Heart left ventricle (tissue), 16 donors: ENCODE measurements at places on chromosomes 13 and 19. TPM values are rescaled to one million over a fixed set of nuclear protein-coding genes. Genes with fewer than 3 reads are reported as not detected.

DNA sequence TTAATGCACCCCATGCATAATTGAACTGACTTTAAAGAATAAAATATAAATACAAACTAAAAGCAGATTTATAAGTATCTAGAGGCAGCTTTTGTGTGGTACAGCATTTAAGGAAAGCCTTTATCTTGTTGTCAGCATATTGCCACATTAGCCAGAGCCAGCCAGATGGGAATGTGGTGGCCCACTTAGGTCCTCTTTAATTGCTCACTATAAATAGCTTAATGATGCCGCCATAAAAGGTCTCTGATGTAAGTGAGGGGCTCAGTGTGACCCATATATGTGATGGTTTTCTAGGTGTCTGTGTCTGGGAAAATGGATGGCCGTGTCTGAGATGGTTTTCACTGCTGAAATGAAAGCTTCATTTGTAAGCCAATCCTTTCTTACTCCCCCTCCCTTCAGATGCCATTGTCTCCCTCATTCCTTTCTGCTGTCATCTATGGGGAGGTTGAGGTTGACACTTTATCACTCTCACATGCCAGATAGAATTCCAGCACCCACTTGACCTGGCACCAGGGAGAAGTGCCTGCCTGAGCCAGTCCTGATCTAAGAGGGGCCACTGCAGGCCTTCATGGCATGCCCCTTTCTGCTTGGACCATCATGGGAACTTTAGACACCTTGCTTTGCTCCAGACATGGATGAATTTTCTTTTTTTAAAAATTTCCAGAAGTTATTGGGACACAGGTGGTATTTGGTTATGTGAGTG is 135.3 kb downstream of the MTUS2 start:
- peak; percentile 57 for DNase-seq

GRCh38 chr13:112905619-112905989 is 63.4 kb upstream of the MCF2L start:
- DNase-seq, result no peak

DNA sequence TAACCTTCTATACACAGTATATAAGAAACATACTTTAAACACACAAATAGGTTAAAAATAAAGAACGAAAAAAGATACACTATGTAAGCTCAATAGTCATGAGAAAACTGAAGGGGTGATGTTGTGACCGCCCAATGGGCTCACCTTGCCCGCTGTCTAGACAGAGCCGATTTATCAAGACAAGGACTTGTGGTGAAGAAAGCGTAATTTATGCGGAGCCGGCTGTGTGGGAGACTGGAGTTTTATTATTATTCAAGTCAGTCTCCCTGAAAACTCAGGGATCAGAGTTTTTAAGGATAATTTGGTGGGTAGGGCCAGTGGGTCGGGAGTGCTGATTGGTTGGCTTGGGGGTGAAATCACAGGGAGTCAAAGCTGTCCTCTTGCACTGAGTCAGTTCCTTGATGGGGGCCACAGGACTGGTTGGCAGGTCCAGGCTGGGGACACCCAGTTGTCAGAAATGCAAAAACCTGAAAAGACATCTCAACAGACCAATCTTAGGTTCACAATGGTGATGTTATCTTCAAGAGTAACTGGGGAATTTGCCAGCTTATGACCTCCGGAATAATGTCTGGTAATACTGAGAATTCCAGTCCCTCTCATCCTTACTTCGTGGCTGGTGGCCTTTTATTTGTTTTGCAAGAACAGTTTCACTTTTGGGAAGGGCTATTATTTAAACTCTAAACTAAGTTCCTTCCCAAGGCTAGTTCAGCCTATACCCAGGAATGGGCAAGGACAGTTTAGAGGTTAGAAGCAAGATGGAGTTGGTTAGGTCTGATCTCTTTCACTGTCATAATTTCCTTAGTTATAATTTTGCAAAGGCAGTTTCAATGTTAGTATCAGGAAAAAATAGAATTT is 96.6 kb downstream of the UBL3 start:
- DNase-seq, result no peak

GRCh38 chr13:32315238-32316027 is at the start of the genes BRCA2 and ZAR1L:
BRCA2 (plus strand) TSS chr13:32315508; CDS start chr13:32316461, 953 bp downstream.
ZAR1L (minus strand) TSS chr13:32315363; CDS start chr13:32311925, 3,438 bp downstream.
- DNase-seq, result peak; percentile 90

DNA sequence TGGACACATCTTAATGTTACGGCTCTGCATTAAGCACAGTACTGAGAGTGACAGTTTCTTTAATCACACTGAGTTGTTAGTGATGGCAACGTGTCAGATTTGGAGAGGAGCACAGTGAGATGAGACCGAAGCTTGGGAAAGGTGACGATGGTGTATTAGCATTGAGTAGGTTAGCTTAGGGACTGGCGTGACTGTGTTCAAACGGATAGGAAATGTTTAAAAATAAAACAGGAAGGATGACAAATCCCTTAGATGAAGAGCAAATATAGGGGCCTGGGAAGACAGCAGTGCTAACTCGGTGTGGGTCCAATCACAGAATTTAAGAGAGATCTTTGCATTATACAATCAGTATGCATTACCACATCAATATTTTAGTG is 384.3 kb downstream of the HS6ST3 start:
- no peak for DNase-seq

Gene C13orf42
- not detected for total RNA-seq

DNA sequence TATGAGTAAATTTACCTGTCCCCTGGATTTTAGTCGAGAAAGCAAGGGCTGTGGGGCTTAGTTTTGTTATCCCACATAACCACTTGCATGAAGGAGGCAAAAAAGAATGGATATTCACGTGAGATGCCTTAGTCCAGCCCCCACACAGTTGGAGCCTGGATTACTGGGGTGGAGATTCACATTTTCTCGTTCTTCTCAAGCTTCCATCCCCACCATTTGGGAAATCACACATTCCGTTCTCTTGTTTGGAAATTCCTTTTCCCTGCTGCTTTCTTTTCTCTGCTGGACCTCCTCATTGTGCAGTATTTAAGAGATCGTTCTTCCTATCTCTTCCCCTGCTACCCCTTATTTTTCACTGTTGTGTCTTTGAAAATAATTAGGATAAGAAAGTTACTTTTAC is 45.1 kb upstream of the FARP1 start:
- no peak for DNase-seq

- DNase-seq, result no peak
Observed at GRCh38 chr19:49581007-49581508, at the start of gene PRRG2. PRRG2 (plus strand) TSS chr19:49581316; CDS start chr19:49583220, 1,904 bp downstream.
